CD4-positive, alpha-beta T cell treated with Interleukin-10 for 1 hour (primary cell): ENCODE measurements at places on chromosomes 16 and 17.
A peak's percentile ranks its signal among the peaks of the same experiment; 100 is the strongest.

- no peak for DNase-seq
Measured at GRCh38 chr16:14549789-14550153, 80.3 kb downstream of the PARN start.

DNA sequence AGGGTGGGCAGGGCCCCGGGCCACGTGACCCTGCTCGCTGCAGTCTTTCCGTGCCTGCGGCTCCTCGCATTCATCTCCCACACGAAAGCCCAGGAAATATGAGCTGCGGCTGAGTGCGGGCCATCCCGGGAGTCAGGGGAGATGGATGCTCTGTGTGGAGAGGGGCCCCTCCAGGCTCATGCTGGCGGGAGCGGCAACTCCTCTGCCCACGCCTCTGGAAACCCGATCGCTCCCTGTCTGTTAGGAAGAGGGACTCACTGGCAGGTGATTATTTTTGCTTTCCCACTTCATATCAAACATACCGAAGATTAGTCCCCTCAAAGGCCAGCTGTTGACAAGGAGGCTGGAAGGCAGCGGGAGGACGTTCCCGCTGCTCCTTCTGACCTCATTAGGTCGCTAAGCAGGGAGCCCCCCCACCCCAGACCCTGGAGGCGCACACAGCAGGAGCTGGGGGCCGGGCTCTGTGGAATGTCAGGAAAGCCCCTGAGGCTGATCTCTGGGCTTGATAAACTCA, 228.5 kb downstream of the FOXL1 start:
- DNase-seq = no peak

DNA sequence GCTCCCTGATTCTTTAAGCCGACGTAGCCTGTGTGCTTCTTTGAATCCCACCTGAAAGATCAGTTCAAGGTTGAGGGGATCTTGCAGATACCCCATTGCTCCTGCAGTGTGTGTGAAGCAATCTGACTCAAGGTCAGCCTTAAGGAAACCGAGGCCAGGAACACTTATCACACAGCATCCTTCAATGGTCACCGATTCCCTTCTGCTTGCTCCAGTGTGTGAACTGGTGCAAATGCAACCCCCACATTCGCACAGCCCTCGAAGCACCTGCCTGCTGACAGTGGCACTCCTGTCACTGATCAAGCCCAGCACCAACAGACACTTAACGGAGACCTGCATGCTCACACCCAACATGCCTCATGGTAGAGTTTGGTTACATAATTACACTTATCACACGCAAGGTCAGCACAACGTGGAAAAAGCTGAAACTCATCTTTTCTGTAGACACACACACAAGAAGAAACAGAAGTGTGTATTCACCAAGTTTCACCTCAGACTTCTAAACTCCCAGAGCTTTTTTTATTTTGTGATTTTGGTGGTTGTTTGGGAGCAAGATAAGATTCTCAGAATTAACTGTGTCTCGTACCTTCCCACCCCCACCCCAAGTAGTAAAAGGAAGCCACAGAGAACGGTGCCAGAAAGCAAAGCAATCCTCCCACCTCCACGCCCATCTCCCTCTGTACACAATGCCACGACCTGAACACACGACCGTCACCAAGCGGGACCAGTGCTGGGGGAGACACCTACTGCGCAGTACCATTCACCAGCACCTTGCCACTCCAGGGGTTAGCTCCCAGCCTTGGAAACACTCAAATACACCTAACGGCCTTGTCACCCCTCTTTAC, 37.2 kb downstream of the LITAFD start:
- no peak for DNase-seq

- no peak for DNase-seq
Measured at GRCh38 chr17:58756246-58757161, 850 bp downstream of the PPM1E start.

- no peak for DNase-seq
Measured at GRCh38 chr17:54956791-54957190, 11.7 kb downstream of the COX11 start.

DNA sequence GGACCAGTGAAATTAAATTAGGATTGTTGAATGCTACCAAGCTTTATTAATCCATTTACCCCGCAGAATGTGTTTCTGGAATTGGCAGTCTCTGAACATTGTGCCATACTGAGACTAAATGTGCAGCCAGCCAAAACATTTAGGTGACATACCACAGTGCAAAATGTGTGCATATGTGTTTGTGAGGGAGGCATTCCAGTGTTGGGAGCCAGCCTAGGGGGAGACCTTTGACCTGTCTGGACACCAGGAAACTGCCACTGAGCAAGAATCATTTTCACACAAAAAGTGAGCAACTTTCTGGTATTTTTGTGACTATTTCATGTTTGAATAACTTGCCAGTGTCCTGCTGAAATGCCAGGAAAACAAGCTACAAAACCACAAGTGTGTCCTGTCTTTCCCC, 64.7 kb upstream of the SLC12A3 start:
- DNase-seq = no peak

- no peak for DNase-seq
Measured at GRCh38 chr17:21042458-21043295, at the start of gene USP22. USP22 (minus strand) TSS chr17:21043011; CDS start chr17:21042835, 176 bp downstream.

DNA sequence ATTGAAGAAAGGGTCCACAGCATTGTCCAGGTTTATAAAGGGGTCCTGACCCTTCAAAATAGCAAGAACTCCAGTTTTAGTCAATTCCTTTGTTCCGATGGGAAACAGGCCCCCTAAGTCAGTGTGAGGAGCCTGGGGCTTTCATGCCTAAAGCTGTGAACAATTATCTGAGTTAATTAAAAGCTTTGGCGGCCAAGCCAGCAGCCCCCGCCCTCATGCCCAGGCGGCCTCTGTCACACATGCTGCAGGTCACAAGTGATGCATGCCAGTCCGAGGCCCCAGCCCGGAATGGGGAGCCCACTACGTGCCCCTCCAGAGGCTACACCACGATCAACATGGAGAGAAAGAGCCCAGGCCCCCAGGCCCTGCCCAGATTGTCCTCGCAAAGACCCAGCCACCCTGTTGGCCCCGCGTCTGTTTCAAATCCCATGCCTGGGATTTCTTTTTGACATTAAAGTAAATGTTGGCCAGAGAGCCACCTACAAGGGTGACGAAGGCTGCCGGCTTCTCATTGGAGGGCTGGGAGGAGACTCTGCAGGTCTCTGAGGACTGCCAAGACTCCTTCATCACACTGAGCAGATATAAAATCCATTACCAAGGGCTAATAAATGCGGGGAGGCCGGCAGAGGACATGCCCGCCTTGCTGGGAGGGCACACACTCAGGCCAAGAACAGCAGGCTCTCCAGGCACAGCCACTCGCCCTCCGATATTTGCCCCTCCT, 14.5 kb upstream of the PITPNM3 start:
- DNase-seq = no peak

- peak; percentile 67 for DNase-seq
Measured at GRCh38 chr16:31354394-31355291, at the start of gene ITGAX. ITGAX (plus strand) TSS chr16:31355176; CDS start chr16:31355255, 79 bp downstream.

DNA sequence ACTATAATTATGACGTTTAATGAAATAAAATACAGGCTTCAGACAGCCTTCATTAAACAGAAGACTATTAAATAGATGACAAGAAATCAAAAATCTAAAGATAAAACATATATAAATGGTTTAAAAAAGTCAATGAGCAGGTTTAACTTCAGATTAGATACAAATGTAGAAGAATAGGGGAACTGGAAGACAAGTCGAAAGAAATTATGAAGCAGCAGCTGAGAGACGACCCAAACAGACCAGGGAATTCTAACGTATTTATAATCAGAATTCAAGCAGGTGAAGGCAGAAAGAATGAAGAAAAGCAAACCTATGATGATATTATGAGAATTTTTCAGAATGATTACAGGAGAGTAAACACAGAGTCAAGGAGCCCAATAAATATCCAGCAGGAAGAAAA, 235.1 kb upstream of the XYLT1 start:
- no peak for DNase-seq

DNA sequence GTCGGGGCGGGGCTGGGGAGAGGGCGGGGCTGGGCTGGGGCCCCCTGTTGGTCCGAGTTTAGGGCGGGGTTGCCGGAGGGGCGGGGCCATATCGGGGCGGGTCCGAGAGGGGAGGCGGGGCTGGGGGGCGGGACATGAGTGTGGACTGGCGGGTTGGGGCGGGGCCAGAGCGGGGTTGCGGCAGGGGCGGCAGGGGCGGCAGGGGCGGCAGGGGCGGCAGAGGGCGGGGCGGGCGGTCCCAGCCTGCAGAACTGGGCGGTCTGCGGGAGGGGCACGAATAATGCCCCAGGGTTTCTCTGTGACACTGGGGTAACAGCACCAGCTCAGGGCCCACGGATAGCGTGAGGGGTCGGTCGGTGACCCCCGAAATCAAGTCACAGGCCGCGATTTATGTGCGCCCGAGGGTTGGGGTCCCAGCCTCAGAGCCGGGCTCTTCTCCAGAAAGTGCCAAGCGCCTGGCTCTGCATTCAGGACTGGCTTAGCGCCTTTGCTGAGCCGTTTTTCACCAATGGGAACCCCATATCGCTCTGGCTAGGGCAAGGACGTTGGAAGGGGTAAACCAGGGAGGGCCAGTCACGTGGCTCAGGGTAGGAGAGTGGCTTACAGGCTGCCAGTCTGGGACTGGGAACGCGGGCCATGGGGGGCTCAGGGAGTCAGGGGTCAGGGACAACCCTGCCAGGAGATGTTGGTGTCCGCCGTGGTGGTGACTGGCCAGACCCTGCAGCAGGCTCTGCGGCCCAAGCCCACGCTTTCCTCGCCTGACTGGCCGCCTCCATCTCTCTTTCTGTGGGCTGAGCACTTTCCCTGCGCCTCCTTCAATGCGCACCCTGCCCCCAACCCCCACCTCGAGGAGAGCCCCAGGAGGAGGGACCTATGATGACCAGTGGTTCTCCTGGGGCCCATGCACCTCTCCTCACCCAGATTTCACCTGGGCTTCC, 1.2 kb upstream of the METTL26 start:
- peak; percentile 90 for DNase-seq

DNA sequence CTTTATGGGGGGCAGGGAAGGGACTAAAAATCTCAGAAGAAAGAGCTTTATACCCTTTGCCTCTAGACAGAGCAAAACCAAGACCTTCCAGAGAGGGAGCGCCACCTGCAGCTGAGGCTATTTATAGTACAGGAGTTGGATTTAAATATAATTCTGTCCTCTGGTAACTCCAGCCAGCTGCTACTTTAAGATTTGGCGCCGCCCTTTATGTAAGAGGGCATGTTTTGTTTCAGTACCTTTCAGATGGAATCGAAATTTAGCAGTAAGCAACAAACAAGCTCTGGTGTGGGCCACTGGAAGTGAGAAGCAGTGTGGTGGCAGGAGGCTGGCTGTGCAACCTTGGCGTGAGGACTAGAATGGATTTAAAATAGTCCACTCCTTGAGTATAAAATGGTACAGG, 5.2 kb upstream of the GUCY2D start:
- peak; percentile 45 for DNase-seq

- DNase-seq = no peak
Measured at GRCh38 chr16:69520800-69521602, 44.8 kb upstream of the NFAT5 start.

DNA sequence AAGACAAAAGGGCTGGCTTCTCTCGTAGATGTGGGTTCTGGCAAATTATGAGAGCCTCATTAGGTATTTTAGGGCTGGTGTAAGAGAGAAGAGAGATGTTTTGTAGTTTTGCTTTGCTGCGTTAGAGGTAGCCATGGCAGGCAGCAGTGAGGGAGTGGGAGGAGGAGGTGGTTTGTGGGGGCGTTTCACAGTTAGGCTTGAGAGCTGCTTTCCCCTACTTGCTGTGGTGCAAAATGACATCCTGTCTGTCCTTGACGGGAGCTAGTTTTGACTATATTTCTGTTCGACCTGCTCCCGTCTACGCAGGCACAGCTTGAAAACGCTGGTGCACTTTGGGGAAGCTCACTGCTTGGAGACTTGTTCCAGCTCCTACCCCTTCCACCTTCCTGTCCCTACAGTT, 75.5 kb downstream of the SLC5A11 start:
- no peak for DNase-seq

DNA sequence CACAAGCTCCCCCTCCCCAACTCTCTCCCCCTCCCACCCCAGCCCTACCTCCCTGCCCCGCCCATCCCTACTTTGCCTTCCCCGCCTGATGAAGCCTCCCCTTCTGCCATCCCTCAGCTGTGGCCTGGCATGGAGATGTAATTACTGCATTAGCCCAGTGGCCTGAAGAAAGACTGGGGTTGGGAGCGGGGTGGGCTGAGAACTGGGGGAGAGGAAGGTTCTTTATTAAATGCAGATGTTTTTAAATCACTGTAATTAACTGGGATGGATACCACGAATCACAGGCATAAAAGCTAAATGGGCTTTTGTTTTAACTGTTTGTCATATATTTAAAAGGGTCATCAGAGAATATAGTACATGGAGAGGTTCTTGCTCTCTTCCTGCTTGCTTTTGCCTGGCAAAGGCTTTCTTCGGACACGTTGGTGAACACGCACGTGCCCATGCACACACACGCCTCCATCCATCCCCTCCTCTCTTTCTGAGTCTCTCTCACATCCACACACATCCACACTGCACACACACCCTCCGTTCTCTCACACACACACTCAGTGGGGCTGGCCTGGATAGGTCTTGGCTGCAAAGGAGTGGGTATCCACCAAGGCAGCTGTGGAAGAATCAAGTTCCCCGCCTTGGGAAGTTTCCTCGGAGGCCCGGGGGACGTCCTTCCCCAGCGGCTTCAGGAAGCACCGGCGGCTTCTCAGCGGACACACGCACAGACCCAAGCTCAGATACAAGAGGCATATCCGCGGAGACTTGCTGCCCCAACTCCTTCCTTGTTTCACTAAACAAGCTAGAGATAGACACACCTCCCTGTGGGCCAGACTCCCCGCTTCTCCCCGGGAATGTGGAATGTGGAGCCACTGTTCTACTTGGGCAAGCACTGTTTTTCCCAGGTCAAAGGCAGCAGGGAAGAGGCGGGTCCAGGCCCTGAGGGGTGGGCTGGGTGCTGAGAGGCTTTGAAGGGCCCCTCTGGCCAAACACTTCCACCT, 27.4 kb upstream of the TNRC6C start:
- DNase-seq = no peak

GRCh38 chr17:64992325-64992802, 64.2 kb downstream of the GNA13 start:
- DNase-seq = no peak

GRCh38 chr17:73305845-73306836, 5.7 kb downstream of the CDC42EP4 start:
- no peak for DNase-seq

GRCh38 chr17:43975898-43976297, 22.2 kb upstream of the PYY start:
- no peak for DNase-seq

- DNase-seq = no peak
Measured at GRCh38 chr17:37097154-37097553, 148.4 kb downstream of the AATF start.

DNA sequence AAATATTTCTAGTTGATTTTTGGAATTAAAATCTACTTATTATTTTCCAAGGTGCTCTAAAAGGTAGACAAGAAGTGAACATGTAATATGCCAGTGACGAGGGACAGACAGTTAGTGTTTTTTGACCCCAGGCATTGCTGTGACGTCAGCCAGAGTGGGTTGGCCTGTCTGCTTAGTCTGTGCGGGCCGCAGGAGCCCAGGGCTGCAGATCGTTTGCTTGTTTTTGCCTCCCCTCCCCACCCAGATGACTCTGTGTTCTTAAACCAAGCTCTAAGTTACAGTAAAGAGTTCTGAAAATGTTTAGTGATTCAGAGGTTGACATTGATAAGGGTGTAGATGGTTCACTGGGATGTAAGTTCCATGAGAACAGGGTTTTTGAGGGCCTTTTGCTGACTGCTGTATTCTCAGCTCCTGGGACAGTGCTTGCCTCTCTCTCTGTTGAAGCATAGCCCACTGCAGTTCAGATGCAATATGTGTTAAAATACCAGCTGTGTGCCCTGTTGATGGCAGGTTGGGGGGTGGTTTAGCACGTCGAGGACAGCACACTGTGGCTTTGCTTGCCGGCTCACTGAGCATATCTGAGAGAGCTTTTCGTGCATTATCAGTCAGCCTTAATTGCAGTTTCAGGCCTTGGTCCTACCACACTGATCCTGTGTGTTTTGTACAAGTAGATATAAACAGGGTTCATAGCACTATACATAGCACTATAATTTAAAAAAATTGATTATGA, 64.8 kb downstream of the SEC14L1 start:
- no peak for DNase-seq
